ENCODE measurements at places on chromosomes 16 and 17.

DNA sequence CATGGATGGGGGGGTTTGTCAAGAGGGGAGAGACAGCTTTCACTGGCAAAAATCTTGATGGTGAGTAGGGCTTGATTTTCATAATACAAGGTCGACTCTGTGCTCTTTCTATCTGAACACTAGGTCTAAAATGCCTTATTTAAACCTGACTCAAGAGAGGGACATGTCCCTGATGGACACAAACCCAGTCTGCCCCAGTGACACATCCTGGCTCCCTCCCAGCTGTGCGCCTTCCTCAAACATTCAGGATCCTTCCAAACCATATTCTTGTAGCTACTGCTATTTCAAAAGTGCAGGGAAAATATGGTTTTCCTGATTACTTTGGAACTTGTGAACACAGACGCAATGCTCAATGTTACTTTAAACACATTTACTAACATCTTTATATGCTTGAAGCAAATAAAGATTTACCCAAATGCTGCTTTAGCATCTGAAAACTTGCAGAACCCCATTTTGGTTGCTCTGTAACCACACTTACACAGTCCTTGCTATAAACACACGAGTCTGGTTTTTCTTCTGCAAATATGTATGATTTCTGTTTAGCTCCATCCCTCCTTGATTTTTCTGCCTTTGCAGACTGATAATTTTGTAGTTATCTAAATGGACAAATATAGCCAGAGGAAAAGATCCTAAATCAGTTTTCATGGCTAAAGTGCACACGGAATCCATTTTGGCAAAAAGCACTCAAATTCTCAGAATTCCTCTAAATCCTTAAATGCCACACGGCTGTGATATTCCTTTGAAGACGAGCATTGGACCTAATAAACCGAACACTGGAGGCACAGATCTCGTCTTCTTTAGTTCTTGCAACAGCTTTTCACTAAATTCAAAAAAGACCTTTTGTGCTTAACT lies 499.9 kb upstream of the ZFHX3 start:
- no peak for DNase-seq

DNA sequence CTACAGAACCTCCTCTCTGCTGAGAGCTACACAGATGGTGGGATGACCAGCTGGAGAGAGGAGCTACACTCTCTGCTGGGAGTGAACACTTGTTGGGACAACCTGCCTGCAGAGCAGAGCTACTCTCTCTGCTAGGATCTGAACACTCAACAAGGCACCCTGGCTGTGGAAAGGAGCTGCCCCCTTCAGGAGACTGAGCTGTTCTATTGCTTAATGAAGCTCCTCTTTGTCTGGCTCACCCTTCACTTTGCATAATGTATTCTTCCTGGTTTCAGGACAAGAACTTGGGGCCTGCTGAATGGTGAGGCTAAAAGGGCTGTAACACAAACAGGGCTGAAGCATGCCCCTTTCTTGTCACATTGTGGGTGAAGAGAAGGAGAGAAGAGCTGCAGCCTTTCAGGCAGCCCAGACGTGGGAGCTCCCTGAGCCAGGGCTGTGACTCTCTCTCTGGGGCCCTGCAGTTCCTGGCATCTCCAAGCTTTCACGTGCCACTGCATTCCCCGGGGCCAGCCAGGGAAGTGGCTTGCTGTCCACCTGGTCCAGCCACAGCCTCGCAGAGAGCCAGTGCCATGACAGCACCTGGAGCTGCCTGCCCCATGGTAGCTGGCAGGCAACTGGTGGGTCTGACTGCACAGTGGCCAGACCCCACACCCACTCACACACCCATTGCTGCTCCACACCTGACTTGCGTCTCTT lies 272.8 kb upstream of the KCNJ16 start:
- DNase-seq, result no peak

DNA sequence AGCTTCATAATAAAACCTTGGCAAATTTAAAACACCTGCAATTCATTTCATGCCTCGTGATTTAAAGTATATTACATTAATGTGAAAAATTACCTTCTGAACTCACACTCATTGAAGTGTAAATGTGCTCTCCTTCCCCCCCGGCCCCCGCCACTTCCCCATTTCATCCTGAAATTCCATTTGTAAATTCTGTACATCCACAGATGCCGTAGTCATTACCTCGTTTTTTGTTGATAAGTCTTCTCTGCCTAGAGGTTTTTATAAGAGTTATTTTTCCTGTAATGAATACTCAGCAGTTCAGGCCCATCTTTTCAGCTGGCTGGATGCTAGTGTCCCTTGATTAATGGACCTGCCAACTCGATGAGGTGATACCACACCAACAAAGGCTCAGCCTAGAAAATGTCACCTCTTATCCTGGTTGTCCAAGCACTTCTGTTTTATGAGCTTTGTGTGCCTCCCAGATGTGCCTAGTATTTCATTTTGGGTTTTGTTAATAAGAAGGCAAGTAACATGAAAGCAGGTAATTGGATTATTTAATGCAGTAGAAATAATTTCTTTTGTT lies 64.8 kb upstream of the KIFC3 start:
- DNase-seq, result no peak

DNA sequence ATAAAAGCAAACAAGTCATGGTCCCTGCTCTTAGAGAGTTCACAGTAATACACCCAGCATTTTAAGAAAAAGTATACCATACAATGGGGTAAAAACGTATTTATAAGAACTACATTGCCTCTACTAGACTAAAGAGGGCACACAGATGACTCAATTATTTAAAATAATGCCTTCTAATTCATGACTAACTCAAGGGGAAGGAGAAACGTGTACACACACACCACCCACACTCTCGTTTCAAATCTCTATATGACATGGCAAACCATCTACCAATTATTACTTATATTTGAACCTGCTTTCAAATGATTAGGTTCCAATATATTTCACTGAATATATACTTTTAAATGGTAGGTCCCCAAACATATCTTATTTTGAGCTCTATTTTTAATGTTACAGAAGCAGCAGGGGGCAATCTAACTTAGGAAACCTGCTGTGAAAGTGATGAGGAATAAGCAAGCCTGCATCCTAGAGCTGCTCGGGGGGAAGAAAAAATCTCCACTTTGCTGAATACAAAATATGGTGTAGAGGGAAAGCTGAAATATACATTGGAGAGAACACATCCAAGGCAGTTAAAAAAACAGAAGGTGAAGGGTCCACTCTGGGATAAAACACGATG lies 232.4 kb upstream of the PSMD7 start:
- DNase-seq, result no peak

GRCh38 chr17:74785096-74785980 lies 9.2 kb upstream of the NAT9 start:
- no peak for DNase-seq

- DNase-seq, result no peak
These were observed 12.7 kb downstream of the CNEP1R1 start for GRCh38 chr16:50037662-50038220.

DNA sequence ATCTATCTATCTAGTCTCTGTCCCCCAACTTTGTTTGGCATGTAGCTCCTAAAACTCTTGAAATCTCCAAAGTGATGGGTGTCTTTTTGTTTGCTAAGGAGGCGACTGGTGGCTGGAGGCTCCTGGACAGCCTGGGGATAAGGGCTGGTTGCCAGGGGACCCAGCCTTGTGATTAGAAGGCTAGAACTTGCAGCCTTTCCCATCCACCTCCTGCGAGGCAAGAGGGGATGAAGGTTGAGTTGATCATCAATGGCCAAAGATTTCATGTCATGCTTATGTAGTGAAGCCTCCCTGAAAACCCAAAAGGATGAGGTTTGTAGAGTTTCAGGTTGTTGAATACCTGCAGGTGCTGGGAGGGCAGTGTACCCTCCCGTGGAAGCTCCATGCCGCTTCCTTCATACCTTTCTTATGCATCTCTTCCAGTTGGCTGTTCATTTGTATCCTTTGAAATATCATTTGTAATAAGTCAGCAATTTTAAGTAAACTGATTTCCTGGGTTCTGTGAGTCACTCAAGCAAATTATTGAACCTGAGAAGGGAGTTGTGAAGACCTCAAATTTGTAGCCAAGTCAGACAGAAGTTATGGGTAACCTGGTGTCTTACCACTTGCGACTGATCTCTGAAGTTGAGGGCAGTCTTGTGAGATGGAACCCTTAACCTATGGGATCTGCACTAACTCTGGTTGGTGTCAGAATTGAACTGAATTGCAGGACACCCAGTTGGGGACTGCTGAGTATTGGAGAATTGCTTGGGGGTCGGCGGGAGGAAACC lies 202.4 kb downstream of the SEC14L1 start:
- no peak for DNase-seq

- no peak for DNase-seq
These were observed 11.2 kb downstream of the CACNA1G start for GRCh38 chr17:50571681-50572080.

DNA sequence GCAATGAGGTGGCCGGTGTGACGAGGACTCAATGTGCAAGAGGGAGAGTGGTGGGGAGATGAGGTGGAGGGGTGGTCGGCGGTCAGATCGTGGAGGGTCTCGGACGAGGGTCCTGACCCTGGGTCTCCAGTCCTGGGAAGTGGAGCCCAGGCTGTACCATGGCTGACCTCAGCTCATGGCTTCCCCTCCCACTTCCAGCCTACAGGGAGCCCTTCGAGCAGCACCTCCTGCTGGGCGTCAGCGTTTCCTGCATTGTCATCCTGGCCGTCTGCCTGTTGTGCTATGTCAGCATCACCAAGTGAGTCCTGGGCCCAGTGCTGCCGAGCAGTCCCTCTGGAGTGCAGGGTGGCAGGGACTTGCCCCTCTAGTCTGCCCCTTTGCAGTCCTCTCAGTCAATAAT lies 41.8 kb downstream of the IL4R start:
- no peak for DNase-seq

DNA sequence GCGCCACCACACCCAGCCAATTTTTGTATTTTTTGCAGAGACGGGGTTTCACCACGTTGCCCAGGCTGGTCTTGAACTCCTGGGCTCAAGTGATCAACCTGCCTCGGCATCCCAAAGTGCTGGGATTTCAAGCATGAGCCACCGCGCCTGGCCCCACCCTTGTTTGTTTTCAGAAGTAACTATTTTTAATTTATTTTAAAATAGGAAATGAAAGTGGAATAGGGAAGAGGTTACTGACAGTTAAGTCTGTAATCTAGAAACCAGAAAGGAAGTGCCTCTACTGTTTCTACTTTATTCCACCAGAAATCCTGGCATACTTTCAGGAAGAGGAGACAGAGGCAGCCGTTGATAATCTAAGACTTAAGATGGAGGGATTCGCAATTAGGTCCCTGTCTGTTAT lies 225.6 kb downstream of the TANC2 start:
- no peak for DNase-seq

DNA sequence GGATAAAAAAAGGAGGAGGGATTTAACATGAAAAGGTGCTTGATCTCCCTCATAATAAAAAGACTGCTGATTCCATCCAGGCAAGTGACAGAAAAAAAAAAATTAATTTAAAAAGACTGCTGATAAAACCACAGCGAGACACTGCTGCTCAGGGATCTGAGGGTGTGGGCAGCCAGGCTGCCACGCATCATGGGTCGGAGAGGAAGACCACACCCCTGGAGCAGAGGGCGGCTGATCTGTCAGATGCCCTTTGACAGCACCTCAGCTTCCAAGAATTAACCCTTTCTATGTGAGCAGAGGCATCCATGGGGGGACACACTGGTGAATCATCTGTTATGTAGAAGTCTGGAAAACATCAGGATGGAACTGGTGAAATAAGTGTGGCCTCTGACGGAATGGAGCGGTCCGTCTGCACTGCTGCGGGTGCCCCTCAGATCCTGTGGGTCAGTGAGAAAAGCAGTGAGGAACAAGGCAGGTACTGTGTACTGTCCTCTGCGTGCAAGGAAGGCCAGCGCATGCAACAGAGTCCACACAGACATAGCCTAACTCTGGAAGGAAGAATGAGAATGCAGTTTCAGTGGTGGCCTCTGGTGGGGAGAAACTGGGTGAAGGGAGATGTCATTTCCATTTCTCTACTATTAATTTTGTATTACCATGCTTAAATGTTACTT lies 19.8 kb downstream of the MAPT start:
- no peak for DNase-seq

GRCh38 chr17:19415806-19416775 lies 5.1 kb downstream of the RNF112 start:
- DNase-seq, result no peak

DNA sequence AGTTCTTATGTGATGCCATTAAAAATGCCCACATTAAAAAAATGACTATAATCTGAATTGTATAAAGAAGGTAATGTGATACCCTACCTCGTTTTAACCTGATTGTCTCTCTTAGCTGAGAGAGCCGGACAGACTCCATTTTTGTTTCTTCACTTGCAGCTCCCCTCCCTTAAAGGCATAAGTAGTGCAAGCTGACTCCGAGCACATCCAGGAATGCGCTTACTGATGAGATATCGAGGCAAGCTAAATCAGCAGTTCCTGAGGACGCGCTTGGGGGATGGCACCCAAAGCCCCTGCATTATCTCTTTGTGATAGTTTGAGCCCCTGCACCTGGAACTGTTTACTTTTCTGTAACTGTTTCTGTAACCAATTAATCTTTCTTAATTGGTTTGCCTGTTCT lies 6.3 kb downstream of the KRT24 start:
- DNase-seq, result no peak

GRCh38 chr17:49727380-49727779 lies 19.6 kb upstream of the SLC35B1 start:
- DNase-seq, result no peak

- no peak for DNase-seq
These were observed 470.7 kb downstream of the SOX9 start for GRCh38 chr17:72591289-72592241.

DNA sequence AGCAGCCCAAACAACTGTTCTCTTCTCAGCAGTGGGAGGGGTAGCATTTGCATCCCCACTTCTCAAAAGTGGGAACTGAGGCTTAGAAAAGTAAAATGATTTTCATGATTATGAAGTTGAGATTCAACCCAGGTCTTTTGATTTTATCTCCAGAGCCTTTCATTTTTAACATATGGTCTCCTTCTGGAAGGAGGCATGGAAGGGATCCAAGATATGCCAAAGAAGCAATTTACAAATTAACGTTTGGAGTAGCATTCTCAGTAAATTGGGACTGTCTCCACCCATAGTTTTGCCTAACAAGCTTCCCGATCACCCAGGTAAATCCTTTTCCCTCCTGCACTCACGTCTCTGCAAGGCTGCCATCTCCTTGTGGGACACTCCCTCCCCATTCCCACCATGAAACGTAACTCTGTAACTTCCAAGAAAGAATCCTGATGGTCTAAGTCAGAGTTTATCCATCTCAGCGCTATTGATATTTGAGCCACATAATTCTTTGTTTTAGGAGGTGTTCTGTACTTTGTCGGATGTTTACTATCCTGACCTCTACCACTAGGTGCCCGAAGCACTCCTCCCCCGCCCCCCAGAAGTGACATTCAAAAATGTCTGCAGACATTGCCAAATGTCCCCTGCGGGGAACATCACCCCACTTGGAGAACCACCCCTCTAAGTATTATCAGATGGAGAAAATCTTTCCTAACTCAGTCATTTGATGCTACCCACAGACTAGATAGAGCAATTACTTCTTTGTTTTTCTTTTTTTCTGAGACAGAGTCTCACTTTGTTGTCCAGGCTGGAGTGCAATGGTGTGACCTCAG lies 32.9 kb upstream of the NFAT5 start:
- DNase-seq, result no peak

DNA sequence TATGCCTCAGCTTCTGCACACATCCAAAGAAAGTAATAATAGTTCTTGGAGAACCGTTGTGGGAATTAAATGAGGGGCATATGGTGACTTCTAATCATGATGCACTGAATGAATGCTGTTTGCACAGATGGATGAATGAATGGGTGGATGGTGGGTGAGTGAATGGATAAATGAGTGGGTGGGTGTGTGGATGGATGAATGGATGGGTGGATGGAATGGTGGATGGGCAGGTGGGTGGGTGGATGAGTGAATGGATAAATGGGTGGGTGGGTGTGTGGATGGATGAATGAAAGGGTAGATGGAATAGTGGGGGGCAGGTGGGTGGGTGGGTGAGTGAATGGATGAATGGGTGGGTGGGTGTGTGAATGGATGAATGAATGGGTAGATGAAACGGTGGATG lies 44.9 kb upstream of the FOXF1 start:
- DNase-seq, result no peak
